Mesothelial cell of epicardium (in vitro differentiated cells): ENCODE measurements at places on chromosomes 1 and 21.
A peak's percentile ranks its signal among the peaks of the same experiment; 100 is the strongest.

- DNase-seq = no peak
- no peak overlapping the region for H3K4me3 ChIP-seq
- peaks cover 15% of the 10 kb centered on the region for H3K4me1 ChIP-seq
- H3K27ac ChIP-seq = peak overlapping the region; percentile 9
- H3K27me3 ChIP-seq = peaks cover 60% of the 10 kb centered on the region
- H3K36me3 ChIP-seq = no peaks in the 10 kb centered on the region
Observed at GRCh38 chr1:53115403-53116306, 26.8 kb downstream of the SLC1A7 start.

GRCh38 chr1:12539705-12540579 is 78.1 kb downstream of the DHRS3 start:
- no peak overlapping the region for H3K4me3 ChIP-seq
- peaks cover 24% of the 10 kb centered on the region for H3K36me3 ChIP-seq
- H3K4me1 ChIP-seq = peaks cover 52% of the 10 kb centered on the region
- H3K27ac ChIP-seq = peak overlapping the region; percentile 88
- H3K27me3 ChIP-seq = no peaks in the 10 kb centered on the region
- peak; percentile 51 for DNase-seq

DNA sequence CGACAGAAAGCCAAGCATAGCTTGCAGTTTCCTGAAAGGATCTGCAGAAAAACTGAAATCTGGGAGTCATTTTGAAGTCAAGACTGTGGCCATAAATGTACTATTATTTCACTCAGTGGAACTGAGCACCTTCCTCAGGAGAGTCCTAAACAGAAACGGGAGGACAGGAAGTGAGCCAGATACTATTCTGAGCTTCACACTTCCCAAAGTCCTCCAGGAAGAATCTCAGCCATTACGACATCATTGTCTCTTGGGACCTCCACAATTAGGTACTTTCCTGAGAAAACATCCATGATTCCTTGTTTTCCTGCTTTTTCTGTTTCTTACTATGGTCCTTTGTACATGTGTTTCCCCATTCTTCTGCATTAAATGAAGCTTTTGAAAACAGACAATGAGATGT is 299.2 kb upstream of the USP25 start:
- no peaks in the 10 kb centered on the region for H3K27me3 ChIP-seq
- peaks cover 6% of the 10 kb centered on the region for H3K36me3 ChIP-seq
- H3K27ac ChIP-seq = no peak overlapping the region
- H3K4me3 ChIP-seq = no peak overlapping the region
- DNase-seq = no peak

GRCh38 chr1:203103829-203104495 is 18.1 kb upstream of the MYOG start:
- H3K27me3 ChIP-seq = peaks cover 28% of the 10 kb centered on the region
- DNase-seq = no peak
- H3K36me3 ChIP-seq = no peaks in the 10 kb centered on the region
- no peak overlapping the region for H3K27ac ChIP-seq

GRCh38 chr1:171794085-171794484 is 12.6 kb downstream of the METTL13 start:
- no peak overlapping the region for H3K4me3 ChIP-seq
- peaks cover 39% of the 10 kb centered on the region for H3K36me3 ChIP-seq
- DNase-seq = no peak
- no peaks in the 10 kb centered on the region for H3K27me3 ChIP-seq
- H3K4me1 ChIP-seq = peaks cover 22% of the 10 kb centered on the region

GRCh38 chr1:21165076-21165475 is 11.6 kb downstream of the EIF4G3 start:
- no peak for DNase-seq
- no peak overlapping the region for H3K27ac ChIP-seq
- H3K4me3 ChIP-seq = no peak overlapping the region
- H3K27me3 ChIP-seq = no peaks in the 10 kb centered on the region
